Foreskin melanocyte (primary cell): ENCODE measurements at places on chromosomes 6 and 20.

- DNase-seq, result no peak
These were observed 152.4 kb upstream of the MAN1A1 start for GRCh38 chr6:119501798-119502483.

GRCh38 chr6:30323806-30324205 lies 2.9 kb upstream of the TRIM39 start:
- no peak for DNase-seq

DNA sequence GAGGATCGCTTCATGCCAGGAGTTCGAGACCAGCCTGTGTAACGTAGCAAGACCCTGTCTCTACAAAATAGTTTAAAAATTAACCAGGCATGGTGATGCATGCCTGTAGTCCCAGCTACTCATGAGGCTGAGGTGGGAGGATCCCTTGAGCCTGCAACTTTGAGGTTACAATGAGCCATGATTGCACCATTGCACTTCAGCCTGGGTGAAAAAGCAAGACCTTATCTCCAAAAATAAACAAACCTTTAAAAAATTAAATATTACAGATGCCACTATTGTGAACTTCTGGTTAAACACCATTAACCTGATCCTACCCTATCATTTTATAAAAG lies 116.8 kb downstream of the ARHGAP18 start:
- DNase-seq, result no peak

- no peak for DNase-seq
These were observed 205.5 kb downstream of the ZNF217 start for GRCh38 chr20:53387983-53388675.

DNA sequence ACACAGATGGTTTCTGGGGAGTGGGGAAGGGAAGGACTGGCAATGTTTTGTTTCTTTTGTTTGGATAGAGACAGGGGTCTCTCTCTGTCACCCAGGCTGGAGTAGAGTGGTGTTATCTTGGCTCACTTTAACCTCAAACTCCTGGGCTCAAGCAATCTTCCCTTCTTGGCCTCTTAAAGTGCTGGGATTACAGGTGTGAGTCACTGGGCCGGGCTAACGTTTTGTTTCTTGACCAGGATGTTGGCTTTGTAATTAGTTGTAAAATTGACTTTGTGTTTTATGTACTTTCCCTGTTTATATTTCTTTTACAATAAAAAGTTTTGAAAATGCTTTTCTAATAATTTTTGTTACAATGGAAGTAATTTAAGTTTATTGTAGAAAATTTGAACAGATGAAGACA lies 10.9 kb downstream of the SPATS1 start:
- no peak for DNase-seq

DNA sequence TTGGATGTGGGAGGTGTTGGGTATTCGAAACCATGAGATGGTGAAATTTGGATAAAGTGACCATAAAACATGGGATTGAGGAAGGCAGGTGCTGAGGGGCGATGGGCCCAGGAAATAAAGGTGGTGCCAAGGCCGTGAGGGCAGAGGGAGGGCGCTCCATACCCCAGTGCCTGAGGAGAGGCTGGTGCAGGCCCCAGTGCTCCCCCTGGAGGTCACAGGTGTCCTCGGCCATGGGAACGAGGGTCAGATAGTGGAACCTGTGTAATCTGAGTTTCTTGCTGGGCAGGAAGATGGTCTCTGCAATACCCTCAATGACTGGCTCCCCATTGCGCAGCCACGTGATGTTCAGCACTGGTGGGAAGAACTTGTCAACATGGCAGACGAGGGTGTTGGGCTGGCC lies 16.2 kb downstream of the HLA-DPB1 start:
- DNase-seq, result no peak

- DNase-seq, result no peak
These were observed 7.1 kb upstream of the TMEM181 start for GRCh38 chr6:158552796-158553138.

DNA sequence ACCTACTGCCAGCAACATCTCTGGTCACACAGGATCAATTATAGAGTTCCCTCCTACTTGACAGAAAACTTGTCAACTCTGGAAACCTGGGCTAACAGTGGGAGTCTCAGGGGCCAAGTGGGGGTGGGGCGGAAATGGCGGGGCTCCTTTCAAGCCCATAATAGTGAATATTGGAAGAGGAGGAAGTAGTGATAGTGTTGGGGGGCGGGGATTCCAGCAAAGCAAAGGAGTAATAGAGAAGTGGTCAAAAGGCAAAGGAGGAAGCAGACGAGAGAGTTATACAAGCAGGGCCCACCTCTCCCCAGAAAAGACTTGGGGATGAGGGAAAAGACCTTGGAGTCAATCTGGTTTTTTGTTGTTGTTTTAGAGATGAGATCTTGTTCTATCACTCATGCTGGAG lies 2.1 kb downstream of the DEF6 start:
- no peak for DNase-seq
